MV-4-11 (cell line): ENCODE measurements at places on chromosomes 11 and 22.

GRCh38 chr11:122232985-122233384 lies 117.0 kb upstream of the BLID start:
- no peak for DNase-seq

DNA sequence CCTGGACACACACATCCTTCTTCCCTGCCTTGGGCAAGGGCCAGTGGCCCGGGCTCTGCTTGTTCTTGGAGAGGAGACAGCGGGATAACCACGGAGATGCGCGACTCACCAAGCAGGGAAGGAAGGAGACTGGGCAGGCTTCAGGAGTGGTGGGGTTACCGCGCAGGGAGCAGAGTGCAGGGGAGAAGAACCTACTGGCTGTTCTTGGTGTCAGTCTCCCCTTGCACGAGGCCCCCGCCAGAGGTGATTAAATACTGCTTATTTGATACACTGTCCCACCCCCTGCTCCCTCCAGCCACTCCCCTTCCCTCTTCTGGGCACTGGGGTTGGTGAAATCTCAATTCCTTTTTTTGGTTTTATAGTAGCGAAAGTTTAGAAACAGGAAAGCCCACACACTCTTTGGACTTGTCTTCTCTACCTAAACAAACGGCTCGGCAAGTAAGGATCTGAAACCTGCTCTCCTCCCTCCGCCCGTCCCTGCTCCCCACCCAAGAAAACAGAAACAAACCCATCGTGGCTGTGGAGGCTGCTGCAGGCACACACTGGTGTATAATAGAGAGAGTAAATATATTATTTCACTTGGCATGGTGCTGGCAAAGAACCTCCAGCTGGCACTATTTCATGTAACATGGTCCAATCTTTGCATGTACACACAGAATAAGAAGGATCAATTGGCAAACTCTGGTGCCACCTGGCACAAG lies 10.8 kb downstream of the LARGE2 start:
- DNase-seq: peak; percentile 95

DNA sequence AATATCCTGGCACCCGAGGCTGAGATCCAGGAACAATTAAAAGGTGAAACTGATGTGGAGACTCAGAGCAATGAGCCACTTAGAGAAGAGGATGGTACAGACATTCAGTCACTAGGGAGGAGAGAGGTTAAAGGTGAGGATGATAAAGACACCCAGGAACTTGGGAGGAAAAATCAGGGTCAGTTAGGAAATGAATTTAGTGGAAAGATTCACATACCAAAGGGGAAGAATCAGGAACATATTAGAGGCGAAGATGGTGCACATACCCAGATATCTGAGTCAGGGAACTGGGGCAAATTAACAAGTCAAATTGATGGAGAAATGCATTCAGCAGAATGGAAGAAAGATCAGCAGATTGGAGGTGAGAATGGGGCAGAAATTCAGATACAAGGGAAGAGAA lies 4.1 kb upstream of the MEI1 start:
- no peak for DNase-seq

GRCh38 chr11:114088216-114088615 lies 28.7 kb downstream of the ZBTB16 start:
- no peak for DNase-seq

- no peak for DNase-seq
These were observed 69.7 kb upstream of the GRAMD1B start for GRCh38 chr11:123360267-123360936.

DNA sequence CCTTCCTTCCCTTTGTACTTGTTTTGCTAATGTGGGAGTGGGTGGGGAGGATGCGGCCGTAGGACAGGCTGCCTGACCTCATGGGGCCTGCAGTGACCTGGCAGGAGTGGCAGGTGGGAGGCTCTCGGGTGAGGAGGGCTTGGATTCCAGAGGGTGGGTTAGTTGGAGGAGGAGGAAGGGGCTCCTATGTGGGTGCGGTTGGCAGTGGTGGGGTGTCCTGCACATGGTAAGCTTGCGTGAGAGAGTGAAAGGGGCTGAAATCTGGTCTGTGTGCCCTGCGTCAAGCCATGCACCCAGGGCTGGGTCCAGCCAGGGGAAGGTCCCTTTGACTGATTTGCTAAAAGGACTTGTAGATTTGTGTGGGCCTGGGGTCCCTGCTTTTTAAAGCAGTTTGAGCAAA lies 90.7 kb upstream of the OR4B1 start:
- DNase-seq: no peak

GRCh38 chr22:50189184-50189848 lies 3.6 kb downstream of the TRABD start:
- no peak for DNase-seq
